Left hindlimb (tissue), 1 donor: ENCODE measurements at places on chromosomes 11 and 22.

- no peak for DNase-seq
Measured at GRCh38 chr22:30718491-30718890, 23.8 kb downstream of the OSBP2 start.

GRCh38 chr11:64656862-64657261 lies 65.8 kb downstream of the SLC22A12 start:
- no peak for DNase-seq

GRCh38 chr11:108718466-108718865 lies 53.6 kb downstream of the DDX10 start:
- no peak for DNase-seq

GRCh38 chr11:114610550-114610949 lies 15.0 kb upstream of the NXPE4 start:
- DNase-seq: no peak

- no peak for DNase-seq
Measured at GRCh38 chr22:22705328-22706100, 61.1 kb downstream of the GGTLC2 start.

- no peak for DNase-seq
Measured at GRCh38 chr11:67542971-67543370, 19.7 kb upstream of the CABP2 start.

GRCh38 chr11:115745066-115745465 lies 240.9 kb upstream of the CADM1 start:
- no peak for DNase-seq

DNA sequence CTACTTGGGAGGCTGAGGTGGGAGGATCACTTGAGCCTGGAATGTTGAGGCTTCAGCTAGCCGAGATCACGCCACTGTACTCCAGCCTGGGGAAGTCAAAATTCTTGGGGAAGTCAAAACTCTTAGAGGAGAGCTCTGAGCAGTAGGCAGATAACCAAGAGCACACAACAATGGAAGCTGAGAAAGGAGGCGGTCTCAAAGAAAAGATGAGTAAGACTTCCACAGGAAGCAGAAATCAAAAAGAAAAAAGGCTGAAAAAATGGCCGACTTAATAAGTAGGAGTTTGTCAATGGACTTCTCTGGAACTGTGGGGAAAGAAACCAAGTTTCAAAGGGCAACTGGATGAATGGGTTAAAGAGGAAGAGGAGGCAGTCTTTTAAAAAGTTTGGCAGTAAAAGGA lies 32.1 kb downstream of the RAB30 start:
- no peak for DNase-seq

DNA sequence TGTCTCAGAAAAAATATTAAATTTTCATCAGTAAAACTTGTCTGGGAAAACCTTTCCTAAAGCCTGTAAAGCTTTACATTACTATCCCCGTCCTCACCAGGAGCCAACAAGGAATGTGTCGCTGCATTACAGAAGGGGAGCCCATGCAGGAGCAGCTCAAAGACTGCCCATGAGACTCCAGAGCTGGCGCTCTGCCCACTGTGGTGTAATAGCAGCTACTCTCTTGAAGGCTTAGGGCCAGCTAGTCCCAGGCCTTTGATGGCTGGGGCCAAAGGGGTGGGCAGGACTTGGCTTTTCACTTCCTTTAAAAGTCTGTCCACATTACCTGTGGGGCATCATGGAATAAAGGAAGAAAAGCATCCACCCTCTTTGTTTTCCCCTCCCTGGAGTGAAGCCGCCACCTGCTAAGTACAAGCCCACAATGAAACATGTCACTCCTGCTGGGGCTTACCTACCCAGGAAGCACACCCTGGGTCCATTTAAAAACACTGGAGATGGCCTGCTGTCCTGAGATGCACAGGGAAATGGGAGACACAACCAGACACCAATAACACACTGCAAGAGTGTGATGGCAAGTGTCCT lies 150.7 kb downstream of the ADAMTS15 start:
- DNase-seq: no peak

- DNase-seq: no peak
Measured at GRCh38 chr11:37770145-37770544, 1172.1 kb upstream of the RAG2 start.

DNA sequence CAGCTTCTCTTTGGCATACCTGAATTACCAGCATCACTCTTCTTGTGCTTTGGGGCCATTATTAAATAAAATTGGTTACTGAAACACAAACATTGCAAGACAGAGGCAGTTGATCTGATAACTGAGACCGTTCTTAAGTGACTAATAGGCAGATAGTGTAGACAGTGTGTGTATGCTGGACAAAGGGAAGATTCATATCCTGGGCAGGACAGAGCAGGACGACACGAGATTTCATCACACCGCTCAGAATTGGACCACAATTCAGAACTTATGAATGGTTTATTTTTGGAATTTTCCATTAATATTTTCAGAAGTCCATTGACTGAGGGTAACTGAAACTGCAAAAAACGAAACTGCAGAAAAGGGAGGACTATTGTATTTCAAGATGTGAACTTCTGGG lies 68.6 kb downstream of the LDLRAD3 start:
- DNase-seq: no peak

DNA sequence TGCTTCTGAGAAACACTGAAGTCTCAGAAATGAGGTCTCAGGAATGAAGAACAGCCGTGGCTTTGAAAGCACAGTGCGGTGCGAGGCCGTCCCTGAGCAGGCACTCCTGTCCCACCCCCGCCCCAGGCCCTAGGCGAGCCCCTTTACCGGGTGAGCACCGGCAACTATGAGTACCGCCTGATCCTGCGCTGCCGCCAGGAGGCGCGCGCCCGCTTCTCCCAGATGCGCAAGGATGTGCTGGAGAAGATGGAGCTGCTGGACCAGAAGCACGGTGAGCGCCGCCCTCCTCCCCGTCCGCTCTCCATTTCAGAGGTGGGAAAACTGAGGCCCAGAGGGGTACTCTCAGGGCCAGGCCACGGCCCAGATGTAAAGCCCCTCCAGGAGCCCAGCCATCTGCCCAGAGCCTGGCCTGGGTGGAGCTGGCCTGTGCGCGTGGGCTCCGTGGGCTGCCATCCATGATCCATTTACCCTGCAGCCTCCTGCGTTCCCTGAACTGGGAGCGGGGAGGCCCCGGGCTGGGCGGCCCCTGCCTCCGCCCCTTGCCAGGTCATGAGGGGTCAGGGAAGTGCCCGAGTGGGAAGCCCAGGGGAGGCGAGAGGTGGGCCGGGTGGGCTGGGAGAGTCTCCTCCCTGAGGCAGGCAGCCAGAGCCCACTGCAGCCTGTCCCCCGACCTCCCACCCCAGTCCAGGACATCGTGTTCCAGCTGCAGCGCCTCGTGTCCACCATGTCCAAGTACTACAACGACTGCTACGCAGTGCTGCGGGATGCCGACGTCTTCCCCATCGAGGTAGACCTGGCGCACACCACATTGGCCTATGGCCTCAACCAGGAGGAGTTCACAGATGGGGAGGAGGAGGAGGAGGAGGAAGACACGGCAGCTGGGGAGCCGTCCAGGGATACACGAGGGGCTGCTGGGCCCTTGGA lies 9.5 kb downstream of the SLC16A8 start:
- DNase-seq: peak; percentile 62

- DNase-seq: no peak
Measured at GRCh38 chr11:46465683-46466082, 74.1 kb upstream of the CHRM4 start.

DNA sequence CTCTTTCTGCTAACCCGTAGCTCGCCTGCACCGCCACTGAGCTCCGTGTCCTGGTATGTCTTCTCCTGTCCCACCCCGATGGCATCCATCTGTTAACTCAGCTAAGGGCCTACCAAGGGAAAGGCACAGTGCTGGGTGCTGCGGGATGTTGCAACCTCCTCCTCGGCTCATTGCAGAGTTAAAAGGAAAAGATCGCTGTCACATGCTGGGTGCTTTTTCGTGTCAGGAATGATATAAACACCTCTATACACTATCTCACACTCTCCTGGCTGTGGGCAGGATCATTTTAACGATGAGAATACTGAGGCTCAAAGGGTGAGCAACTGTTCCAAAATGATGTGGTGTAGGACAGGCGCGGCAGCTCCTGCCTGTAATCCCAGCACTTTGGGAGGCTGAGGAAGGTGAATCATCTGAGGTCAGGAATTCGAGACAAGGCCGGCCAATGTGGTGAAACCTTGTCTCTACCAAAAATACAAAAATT lies 10.1 kb downstream of the TXN2 start:
- DNase-seq: no peak

DNA sequence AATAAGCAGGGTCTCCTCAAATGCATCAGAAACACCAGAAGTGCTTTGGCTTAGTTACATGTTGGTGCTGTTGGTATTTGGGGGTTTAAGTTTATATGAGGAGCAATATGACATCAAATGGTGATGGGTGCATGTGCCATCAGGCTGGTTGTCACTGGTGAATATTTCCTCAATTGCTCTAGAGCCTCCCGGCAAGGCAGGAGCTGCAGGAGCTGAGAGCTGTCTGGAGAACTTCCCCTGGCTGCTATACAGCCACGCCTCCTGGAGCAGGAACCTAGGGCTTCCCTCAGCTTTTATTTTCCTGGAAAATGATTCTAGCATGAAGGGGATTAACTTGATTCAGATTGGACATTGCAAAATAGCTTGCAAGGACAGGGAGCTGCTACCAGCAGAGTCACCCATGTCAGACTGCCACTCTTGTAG lies 15.8 kb downstream of the IGLL5 start:
- peak; percentile 41 for DNase-seq

GRCh38 chr22:26835929-26836528 lies 178.6 kb downstream of the MIAT start:
- peak; percentile 42 for DNase-seq

- no peak for DNase-seq
Measured at GRCh38 chr11:72704028-72704782, 30.0 kb upstream of the PDE2A start.

- no peak for DNase-seq
Measured at GRCh38 chr11:83127310-83127637, 29.7 kb upstream of the PCF11 start.

DNA sequence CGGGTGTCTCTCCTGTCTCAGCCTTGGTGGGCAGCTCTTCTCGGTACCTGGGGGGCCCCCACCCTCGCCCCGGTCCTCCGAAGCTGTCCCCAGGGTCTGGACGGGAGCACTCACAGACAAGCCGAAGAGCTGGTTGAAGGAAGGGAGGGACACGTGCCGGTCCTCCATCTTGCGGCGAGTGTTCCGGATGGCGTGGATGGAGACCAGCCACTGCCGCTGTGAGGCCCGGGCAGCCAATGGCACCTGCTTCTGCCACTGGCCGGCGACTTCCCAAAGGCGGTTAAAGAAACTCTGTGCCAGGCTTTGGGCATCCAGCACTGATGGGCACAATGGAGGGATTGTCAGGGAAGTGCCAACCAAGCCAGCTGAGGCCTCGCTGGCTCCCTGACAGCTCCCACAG lies 18.7 kb downstream of the PPM1F start:
- DNase-seq: no peak

DNA sequence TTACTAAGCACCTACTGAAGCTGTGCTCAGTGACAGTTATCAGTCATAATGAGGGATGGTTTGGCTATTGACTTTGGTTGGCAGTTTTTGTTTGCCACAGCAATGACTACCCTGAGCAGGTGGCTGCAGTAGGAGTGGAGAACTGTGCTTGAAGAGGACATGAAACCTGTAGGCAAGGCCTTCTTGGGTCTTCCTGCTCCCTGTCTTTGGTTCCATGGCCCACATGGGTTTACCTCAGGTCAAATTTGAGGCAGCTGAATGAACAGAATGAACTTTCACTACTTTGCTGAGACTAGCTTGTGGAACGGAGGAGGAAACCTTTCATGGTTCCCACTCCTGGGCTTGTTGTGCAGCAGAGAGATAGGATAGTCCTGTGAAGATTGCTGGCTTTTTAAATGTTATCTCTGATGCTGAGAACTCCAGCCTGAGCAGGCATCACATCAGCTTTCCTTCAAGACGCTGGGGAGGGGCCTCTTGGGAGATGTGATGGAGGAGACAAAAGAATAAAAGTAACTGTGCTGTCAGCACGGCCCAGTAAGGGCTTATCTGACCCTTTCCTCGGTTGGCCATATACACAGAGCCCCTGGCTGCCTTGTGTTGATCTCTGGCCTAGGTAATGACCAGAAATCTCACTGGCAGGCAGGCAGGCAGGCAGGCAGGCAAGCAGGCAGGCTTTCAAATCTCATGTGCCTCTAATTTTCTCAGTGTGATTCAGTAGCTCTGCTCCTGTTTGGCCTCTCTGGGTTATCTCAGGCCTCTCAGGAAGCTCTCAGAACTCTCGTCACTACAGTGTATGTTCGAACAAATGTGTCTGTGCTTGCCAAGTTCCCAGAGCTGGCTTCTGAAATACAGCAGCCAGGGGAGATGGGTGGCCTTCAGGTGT lies 12.0 kb downstream of the STIM1 start:
- DNase-seq: no peak

DNA sequence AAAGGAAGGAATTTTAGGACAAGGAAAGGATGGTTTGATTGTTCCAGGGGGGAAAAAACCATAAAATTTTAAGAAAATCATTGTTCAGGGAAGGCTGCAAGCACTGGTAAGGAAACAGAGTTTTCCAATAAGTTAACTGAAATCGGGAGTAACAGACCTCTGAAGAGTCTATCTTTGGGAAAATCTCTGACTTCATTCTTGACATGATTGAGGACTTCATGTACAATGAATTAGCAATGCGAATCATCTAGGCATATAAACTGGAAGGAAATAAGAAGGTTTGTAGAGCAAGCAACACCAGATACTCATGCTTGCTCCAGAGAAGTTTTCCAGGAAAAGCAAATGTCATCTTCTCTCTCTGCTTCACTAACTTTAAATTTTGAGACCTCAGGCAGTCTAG lies 18.5 kb downstream of the APLP2 start:
- DNase-seq: no peak

DNA sequence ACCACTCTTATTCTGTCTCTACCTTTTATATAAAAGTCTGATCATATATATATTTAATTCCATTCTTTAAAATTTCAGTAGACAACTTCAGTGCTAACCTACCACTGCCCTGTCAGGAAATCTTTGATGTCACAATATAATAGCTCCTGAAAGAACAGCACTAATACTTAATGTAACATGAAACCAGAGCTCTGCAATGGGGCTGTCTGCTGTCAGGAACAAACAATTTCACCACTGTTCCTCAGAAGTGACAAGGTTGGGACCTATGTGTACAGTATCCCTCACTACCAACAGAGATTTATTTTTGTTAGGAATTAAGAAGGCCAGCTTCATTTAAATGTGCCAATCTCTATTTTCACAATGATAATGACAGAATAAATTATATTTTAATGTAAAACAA lies 165.5 kb upstream of the C11orf58 start:
- no peak for DNase-seq

- DNase-seq: no peak
Measured at GRCh38 chr22:20316217-20316843, 3.5 kb downstream of the DGCR6L start.

GRCh38 chr22:49349181-49349835 lies 478.4 kb downstream of the BRD1 start:
- no peak for DNase-seq

- no peak for DNase-seq
Measured at GRCh38 chr11:57885298-57886050, 123.9 kb downstream of the CTNND1 start.

DNA sequence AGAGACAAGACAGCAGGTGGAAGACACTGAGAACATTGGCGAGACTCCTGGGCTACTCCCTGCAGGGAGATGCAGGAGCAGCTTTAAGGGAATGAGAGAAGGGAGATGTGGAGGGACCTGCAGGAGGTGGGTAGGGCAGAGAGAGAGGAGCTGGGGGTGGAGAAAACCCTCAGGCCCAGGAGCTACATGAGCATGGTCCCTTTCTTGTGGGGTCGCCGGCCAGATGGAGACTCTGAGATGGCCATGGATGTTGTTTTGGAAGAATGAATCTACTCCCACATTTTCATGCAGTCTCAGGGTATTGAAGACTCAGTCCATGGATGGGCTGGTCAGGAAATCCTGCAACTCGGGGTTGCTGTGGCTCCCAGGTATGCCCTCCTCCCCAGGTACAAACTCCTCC lies 1381.9 kb downstream of the TBC1D22A start:
- no peak for DNase-seq

GRCh38 chr22:43012390-43012789 lies 2.6 kb downstream of the PACSIN2 start:
- DNase-seq: no peak
